ENCODE measurements at places on chromosomes 12 and 14.

- DNase-seq: no peak
These were observed 131.7 kb upstream of the ATP2B1 start for GRCh38 chr12:89840162-89840922.

DNA sequence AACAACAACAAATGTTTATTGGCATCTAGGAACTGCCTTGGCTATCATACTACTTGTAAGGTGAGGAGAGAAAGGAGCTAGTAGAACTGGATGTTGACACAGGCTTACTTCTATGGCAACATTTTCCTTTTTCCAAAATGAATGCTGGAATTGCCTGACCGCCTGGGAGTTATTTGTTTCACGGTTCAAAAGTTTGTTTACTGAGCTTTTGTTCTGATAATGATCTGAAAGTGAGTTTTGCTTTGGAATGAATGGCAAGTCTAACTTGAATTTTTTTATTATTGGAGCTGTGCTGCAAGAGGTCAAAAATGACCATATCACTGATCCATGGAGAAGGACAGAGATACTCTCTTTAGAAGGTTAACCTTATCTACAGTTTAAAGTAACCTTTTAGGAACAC is 183.5 kb upstream of the CAND1 start:
- no peak for DNase-seq

DNA sequence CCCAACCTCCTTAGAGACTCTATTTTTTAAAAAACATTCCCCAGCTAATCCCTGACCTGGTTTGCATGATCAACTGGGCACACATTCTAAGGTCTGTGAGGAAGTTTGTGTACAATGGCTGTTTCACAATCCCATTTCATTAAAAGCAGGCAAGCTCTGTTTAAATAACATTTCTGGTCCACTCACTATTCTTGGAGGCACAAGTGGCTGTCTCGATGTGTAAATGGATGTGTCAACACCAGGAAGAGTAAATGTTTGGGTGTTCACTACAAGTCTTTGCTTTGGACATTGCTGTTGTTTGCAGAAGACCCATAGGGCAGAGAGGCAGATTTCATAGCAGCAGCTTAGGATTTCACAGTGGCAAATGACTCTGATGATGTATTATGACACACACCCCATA is 98.3 kb downstream of the PDZRN4 start:
- no peak for DNase-seq

DNA sequence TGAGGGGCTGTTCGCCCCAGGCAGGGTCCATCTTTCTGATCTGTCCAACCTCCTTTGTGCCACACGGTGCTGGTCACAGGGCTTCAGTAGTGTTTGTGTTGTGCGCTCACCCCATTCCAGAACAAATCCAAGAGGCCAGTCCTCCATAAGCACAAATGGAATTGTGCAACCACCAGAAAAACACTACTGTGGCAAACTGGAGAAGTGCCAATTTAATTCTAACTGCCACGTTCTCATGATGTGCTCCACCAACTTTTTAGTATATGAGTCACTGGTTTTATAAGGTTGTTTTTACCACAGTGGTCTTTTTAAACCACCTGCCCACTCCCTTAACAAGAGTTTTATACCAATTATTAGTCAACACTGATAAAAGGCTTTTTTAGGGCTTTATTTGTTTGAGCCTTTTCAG is 380.2 kb downstream of the NAV3 start:
- no peak for DNase-seq

GRCh38 chr12:21818627-21819026 is 44.1 kb upstream of the KCNJ8 start:
- no peak for DNase-seq

- DNase-seq: no peak
These were observed 19.6 kb downstream of the MORN3 start for GRCh38 chr12:121649819-121650353.

DNA sequence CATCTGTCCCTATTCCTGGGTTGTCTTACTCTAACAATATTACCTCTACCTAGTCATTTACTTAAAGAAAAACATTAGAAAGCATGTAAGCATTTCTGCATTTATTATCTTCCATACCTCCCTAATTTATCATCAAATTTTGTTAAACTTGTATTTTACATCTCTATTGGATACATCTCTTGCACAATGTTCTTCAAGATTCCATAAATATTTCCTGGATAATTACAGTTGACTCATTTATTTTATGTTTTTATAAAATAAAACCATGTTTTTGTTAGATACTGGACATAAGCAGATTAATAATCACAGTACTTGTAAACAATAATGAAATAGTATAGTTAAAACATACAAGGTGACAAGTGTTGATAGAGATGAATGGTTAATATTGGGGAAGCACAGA is 209.0 kb downstream of the TMTC3 start:
- DNase-seq: no peak

- DNase-seq: no peak
These were observed 49.0 kb downstream of the KIF21A start for GRCh38 chr12:39393890-39394289.

DNA sequence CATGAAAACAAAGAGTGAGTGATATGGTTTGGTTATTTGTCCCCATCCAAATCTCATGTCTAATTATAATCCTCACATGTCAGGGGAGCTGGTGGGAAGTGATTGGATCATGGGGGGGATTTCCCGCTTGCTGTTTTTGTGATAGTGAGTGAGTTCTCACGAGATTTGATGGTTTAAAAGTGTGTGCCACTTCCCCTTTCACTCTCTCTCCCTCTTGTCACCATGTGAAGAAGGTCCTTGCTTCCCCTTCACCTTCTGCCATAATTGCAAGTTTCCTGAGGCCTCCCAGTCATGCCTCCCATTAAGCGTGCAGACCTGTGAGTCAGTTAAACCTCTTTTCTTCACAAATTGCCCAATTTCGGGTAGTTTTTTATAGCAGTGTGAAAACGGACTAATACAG is 2.1 kb upstream of the ATXN7L3B start:
- DNase-seq: no peak

- DNase-seq: no peak
These were observed 28.9 kb downstream of the PTGER2 start for GRCh38 chr14:52342849-52343596.

- DNase-seq: no peak
These were observed 212.5 kb downstream of the CRADD start for GRCh38 chr12:93889516-93890212.

DNA sequence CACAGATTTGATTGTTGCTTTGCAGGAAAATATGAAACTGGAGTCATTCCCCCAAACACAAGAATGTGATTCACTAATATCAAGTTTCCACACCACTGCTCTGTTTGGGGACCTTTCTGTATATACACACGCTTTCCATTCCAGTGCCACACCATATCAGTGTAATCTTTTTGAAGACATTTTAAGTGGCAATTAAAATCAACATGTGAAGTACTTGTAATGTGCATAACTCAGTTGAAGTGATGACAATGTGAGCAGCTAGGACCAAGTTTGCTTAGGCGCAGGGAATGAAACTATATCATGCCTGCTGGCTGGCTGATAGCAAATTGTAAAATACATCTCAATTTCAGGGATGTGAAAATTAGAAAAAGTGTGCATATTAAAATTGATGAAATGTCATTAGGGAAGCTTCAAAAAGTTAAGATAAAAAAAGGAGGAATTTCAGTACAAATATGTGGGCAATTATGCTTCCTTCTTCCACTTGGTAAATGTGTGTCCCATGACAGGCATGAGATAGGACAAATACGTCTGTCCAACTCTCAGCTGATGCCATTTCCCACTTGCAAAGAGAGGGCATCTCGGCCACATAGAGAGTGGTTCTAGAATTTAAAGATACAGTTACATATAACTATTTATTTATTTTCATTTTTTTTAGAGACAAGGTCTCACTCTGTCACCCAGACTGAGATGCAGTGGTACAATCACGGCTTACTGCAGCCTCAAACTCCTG is 43.7 kb downstream of the HSPB8 start:
- no peak for DNase-seq

GRCh38 chr12:112025808-112026375 is 12.7 kb downstream of the ERP29 start:
- no peak for DNase-seq

DNA sequence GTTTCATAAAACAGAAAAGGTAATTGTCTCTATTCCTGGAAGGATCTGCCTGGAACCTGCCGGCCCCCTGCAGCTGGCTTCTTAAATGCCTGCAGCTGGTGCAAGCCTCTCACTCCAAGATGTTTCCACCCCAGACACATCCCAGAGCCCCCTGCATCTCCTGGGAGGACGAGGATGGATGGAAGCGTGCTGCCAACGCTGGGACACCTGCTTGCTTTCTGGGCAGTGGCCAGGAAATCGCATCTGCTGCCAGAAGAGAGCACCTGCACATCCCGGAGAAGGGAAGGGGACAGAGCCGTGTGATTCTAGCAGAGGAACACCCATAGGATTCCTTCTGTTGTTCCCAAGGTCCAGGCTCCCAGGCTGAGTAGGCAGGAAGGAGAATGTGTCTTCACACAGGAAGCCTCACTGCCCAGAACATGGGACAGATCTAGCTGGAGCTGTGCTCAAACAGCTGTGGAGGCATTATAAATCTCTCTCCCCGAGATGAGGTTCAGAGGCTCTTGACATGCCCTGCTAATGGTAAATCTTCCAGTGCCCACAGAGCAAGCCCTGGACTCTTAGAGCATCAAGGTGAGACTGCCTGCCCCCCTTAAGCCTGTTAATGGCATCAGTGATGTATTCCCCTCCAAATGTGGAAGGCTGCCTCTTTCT is 138.8 kb upstream of the MAP1LC3B2 start:
- DNase-seq: no peak

DNA sequence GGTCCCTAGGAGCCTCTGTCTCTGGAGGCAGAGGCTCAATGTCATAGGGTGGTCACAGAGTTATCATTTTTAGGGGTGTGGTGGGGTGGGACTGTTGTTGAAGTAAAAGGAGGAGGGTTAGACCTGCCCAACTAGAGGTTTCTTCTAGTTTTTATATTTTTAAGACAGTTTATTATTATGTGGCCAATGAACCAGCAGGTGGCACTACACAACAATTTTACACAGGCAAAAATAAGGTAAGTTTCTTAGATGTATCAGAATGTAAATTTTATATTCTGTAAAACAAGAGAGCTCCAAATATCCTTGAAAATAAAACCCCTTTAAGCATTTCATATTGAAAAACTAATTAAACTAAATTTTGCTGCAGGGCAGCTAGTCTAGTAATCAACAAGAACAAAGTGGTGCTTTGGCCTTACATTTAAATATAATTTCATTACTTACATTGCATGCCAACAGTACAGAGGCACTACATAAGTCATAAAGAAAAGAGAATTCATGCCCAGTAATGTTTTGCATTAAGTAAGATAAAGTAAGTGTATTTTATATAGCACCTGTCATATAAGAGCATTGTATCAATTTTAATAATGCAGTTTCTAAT is 22.2 kb upstream of the OVCH1 start:
- no peak for DNase-seq

- no peak for DNase-seq
These were observed 29.2 kb downstream of the SMUG1 start for GRCh38 chr12:54159589-54159988.

DNA sequence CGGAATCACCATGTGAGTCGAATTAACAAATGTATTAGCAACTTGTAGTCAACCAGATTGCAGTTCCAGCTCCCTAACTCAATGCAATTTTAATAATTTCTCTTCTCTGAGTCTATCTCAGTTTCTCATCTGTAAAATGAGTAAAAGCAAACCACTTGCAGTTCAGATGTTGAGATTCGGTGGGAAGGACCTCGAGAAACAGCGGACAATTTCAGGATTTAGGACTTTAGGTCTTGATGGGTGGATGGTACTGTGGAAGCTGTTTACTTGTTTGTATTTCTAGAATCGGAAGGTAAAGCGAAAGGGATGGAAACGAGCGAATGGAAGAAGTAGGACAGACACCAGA is 510 bp upstream of the TTC8 start:
- DNase-seq: no peak

- no peak for DNase-seq
These were observed 43.3 kb upstream of the NPFF start for GRCh38 chr12:53550595-53550994.

DNA sequence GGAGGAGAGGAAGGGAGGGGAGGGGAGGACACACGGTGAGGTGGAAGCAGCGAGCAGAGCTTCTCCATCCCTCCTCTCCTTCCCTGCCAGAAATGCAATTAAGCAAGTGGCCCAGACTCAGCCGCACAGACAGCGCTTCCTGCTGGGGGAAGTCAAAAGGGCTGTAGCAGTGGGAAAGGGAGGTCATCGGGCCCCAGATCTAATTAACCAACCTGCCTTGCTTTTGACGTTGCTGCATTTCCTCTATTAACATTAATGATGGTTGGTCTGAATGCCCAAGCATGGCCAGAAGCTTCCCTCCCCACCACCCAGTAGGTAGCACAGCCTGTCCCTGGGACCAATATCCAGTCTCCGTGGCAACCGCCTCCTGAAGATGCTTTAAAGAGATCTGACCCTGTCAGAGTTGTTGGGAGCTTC is 4.6 kb upstream of the NGB start:
- no peak for DNase-seq

- DNase-seq: no peak
These were observed 58.0 kb upstream of the GSC start for GRCh38 chr14:94827711-94828447.

DNA sequence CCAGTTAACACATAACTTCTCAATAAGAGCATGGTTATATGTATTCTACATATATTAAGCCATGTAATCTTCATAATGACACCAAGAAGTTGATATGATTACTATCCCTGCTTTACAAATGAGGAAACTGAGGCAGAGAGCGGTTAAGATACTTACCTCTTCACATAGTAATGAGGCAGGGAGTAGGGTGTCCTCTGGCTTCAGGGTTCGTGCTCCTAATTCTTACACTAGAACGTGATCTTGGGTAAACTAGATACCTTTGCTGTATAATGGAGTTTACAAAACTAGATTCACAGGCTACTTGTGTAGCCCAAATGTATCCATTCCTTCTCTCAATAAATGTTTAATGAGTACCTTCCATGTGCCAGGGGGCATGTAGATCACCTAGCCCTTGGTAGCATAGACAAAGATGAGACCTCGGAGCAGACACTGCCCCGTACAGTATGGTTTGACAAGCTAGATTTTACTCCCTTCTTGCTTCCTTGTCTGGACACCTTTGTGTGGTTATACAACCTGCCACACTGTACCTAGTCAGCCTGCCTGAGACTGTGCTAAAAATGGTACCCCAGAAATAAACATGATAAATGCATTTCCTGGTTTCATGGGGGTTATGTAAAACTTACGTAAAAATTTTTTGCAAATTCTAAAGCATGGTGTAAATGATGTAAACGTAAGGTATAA is 991.8 kb downstream of the VRK1 start:
- peak; percentile 9 for DNase-seq

GRCh38 chr12:122533856-122534255 is 6.8 kb downstream of the KNTC1 start:
- DNase-seq: no peak
